Caki2 (cell line): ENCODE measurements at places on chromosomes 3 and 15. TPM values are rescaled to one million over a fixed set of nuclear protein-coding genes. Genes with fewer than 3 reads are reported as not detected.

Gene MLH1
- 51.4 and 66.6 TPM in 2 replicates for total RNA-seq

Gene SNTN
- total RNA-seq: not detected in 2 replicates

Gene ADAMTS17
- not detected in 2 replicates for total RNA-seq

Gene GOLGA8T
- total RNA-seq: 0.23 TPM in 1 of 2 replicates, not detected in the other

- DNase-seq: no peak
These were observed 183.8 kb upstream of the NR2F2 start for GRCh38 chr15:96146726-96147125.

DNA sequence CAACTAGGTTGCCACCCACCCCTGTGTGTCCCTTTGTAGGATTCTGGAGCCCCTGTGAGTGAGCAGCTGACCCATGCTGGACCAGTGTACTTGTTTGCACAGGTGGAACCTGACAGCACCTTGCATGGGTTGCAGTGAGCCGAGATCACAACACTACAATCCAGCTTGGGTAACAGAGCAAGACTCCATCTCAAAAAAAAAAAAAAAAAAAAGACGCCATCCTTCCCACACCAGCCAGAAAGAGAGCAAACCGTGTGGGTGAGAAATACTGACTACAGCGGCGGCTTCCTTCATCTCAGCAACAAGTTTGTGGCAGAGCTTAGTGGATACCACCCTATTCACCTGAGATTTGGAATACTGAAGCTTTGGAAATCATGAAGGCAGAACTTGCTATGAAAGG is 746 bp upstream of the CD80 start:
- DNase-seq: no peak

GRCh38 chr3:160134964-160135363 is 90.3 kb upstream of the C3orf80 start:
- DNase-seq: no peak

DNA sequence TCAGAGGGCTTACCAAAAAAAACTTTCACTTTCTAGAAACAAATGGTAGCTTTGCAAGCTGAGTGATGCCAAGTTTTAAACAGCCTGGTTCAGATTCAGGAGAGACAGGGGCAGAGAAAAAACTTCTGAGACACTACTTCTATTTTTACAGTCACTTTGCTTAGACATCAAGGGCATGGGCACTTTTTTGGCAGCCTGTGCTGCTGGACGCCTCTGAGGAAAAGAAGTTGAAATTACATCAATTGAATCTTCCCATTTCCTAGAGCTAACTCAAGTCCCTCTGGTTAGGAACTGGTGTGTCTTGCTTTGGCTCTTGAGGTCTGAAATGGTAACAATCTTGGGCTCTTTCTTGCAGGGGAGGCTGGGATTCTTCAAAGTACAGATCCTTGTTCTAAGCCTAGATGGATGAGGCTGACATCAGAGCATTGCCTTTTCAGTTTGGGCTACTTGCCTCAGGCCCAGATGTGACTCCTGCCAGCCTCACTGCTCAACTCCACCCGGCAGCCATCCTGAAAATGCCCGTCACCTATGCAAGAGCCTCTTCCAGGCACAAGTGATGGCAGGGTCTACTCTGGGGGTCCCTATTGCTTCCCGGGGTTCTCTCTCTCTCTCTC is 357.5 kb downstream of the FOXP1 start:
- DNase-seq: no peak

GRCh38 chr3:114404590-114404989 is 110.8 kb downstream of the TIGIT start:
- DNase-seq: no peak

- peak; percentile 49 for DNase-seq
These were observed 174.7 kb downstream of the CD47 start for GRCh38 chr3:107916171-107916570.

DNA sequence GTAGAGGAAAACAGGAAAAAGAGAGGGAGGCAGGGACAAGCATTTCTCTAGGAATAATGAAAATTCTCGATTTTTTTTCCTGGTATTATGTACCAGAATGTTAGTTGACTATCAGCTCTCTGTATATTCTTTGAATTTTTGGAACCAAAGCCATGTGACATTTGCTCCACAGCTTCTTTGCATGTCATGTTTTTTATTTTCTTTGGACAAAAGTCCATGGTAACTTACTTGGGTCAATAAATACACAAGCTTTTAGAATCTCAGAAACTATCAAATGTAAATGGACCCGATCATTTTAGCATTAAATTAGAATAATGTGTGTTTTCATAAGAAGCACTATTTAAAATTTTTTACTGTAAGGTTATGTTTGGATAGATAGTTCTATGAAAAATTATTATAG is 320.5 kb downstream of the ZIC1 start:
- no peak for DNase-seq

DNA sequence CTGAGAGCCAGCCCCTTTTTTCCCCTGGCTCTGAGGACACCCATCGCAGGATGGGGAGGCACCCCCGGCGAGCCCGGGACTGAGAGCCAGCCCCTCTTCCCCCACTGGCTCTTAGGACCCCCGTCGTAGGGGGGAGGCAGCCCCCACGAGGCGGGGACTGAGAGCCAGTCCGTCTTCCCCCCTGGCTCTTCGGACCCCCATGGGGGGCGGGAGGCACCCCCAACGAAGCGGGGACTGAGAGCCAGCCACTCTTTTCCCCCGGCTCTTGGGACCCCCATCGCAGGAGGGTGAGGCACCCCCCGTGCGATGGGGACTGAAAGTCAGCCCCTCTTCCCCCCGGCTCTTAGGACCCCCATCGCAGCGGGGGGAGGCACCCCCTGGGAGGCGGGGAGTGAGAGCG is 36.8 kb upstream of the SSUH2 start:
- DNase-seq: no peak

DNA sequence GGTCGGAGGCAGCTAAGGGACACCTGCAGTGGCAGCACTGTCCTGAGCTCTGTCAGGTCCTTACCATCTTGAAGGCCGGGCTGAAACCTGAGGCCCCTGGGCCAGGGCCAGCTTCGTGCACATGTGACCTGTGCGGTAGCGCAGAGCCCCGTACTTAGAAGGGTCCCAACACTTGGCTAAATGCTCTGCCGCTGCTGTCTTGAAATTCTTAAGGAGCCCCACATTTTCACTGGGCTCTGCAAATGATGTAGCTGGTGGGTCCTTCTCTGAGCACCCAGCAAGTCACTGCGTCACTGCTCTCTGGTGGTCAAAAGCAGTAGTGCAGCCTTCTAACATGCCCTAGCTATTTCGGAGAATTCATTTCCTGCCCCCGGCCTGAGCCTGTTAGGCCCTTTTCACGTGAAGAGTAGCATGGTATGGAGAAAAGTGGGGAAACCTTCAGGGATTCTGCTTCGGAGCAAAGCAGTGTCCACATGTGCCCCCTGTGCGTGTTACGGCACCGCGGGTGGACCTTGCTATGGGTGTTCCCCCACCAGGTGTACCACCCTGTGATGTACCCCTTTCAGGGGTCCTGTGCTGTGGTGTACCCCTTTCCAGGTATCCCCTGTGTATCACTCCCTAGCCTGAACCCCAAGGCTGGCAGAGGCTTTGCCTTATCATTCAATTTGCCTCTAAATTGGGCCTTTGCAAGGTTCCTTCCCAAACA is 79.7 kb downstream of the TMEM266 start:
- DNase-seq: peak; percentile 54

GRCh38 chr3:8765528-8765927 is 3.9 kb downstream of the OXTR start:
- DNase-seq: no peak

- no peak for DNase-seq
These were observed 842.8 kb upstream of the EPHA6 start for GRCh38 chr3:95971573-95971972.

GRCh38 chr3:189985948-189986347 is 134.7 kb downstream of the P3H2 start:
- DNase-seq: peak; percentile 67

GRCh38 chr3:159008401-159008800 is 206.5 kb downstream of the MFSD1 start:
- DNase-seq: no peak
